Inflammatory macrophage treated with lipopolysaccharide for 4 hours (primary cell): ENCODE measurements at places on chromosomes 2 and 18.

GRCh38 chr2:103887625-103888024, 966.3 kb upstream of the POU3F3 start:
- no peak for DNase-seq

DNA sequence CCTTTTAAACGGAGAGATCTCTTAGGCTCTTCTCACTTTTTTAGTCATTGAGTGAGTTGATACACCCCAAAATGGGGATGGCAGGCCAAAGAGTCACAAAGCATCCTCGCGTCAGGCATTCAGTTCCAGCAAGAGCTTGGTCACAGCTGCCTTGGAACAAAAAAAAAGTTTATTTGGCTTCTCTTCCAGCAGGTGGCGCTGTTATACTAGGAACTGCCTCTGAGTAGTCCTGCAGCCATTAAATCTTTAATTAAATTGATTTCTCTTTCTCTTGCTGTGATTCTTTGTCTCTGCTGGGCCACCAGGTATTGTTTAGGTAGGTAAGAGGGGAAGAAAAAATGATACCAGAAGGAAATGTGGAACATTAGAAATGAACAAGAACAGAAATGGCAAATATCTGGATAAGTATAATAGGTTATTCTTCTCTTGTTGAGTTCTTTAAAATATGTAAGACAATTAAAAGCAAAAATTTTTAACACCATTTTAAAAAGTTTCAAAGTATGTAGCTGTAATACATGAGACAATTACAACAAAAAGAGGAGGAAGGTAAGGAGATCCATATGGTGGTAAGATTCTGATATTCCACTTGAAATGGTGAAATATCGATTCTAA, 175.1 kb downstream of the GALNT1 start:
- DNase-seq = peak; percentile 72

- DNase-seq = no peak
Observed at GRCh38 chr2:74953796-74954499, 4.5 kb upstream of the POLE4 start.

DNA sequence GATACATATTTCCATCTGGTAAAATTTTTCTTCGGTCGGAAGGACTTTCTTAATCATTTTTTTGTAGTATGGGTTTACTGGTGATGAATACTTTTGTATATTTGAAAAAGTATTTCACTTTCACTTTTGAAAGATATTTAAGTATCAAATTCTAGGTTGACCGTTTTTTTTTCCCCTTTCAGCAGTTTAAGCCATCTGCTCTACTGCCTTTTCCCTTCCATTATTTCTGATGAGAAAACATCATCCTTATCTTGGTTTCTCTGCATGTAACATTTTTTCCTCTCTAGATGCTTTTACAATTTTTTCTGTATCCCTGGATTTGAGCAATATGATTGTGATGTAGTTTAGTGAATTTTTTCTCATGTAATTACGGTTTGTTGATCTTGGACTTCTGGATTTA, 87.0 kb downstream of the MTX2 start:
- DNase-seq = no peak

GRCh38 chr2:97761192-97761591, 47.8 kb downstream of the ZAP70 start:
- DNase-seq = no peak

GRCh38 chr18:67510831-67511230, 5.7 kb downstream of the DSEL start:
- no peak for DNase-seq

DNA sequence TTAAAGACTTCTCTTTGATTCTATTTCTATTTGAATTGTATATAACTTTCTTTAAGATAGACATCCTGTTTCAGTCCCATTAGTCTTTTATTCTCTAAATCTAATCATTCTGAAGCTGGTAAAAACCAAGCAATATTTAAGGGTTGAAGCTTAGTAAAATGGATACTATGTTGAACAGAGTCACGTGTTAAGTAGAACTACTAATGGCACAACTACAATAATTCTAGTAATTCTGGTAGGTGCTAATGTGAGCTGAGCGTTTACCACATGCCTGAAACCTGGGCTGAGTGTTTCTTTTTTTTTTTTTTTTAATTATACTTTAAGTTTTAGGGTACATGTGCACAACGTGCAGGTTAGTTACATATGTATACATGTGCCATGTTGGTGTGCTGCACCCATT, 8.9 kb upstream of the AFF3 start:
- DNase-seq = no peak

GRCh38 chr2:120105360-120105759, 92.5 kb downstream of the EPB41L5 start:
- no peak for DNase-seq

DNA sequence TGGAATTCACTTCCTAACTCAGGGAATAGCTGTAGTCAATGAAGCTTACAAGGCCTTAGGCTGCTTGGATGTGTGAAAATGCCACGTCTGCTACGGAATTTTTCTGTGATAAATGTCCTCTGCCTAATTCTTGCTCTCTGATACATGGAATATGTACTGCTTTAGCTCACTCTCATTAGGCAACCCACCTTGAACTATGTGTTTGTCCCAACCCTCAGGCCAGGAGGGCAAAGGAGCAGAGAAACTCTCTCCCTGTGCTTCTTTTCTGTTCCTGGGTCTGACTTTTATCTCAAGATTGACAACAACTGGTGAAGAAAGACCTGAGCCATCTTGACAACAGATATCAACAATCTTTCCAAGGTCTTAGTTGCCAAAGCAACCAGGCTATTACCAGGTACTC, 143.9 kb downstream of the GCA start:
- DNase-seq = no peak

- DNase-seq = no peak
Observed at GRCh38 chr2:17373741-17374140, 144.5 kb downstream of the RAD51AP2 start.

GRCh38 chr2:164203131-164203530, 418.2 kb downstream of the GRB14 start:
- DNase-seq = no peak
